ENCODE measurements at places on chromosomes 13 and 19.

- DNase-seq = no peak
Measured at GRCh38 chr13:73943137-73943964, 190.9 kb downstream of the KLF12 start.

DNA sequence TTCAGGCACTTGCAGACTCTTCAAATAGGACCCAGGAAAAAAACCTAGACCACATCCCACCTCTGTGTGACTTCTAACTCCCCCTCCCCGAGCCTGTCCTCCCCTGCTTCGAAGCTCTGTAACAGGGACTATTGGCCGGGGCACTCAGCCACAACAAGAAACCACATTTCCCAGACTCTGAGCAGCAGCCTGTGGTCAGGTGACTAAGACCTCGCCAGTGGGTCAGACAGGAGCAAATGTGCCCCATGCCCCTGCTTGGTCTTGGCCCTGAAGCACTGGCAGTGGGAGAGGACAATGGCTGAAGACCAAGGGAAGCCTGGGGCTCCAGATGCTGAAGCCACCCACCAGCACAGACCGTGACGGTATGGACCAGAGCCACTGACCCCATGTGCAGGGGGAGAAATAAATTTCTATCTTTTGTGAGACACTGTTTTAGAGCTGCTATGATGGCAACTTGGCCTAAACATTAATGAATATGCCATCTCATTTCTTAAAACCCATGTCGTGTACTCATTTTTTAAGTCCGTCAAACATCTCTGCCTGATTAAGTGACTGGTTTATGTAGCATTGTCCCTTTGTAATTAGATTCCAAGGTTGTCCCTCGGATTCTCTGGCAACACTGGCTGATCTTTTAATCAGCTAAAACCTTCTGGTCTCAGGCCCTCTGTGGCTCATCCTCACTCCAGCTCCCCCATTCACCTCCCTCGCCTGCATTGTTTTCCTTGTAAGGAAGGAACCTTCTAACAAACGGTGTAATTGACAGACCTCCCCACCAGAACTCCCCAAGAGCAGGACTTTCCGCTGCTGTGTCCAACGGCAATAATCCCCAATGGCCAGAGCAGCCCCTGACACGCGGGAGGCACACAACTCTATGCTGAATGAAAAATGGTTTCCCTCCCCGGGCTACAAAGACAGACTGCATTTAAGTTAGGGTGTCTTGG is 98.4 kb downstream of the STK24 start:
- DNase-seq = no peak

GRCh38 chr13:30274083-30274482 is 33.3 kb downstream of the KATNAL1 start:
- no peak for DNase-seq

DNA sequence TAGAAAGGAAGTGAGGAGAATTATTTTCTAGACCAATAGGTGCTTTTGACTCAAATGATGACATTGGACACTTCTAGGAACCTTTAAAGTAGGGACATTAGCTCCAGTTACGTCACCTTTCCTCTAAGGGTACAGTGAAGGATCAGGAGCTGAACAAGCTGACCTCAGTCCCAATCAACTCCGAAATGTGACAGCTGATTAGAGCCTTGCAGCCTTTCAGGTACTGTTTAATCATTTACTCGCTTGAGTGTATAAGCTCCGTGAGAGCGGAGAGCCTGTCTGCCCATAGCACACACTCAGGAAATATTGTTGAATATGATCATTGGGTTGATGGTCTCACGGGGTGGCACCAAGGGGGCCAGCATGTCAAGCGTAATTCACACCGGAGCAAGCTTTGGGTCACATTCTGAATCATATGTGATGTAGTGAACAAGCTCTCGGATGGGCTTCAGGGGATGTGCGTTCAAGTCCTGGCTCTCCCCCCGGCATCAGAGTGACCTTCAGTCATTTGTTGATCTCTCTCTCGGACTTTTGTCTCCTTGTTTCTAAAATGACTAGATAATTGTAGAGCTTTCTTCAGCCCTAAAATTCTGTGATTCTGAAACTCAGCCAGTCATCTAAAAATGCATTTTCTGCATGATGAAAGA is 141.9 kb downstream of the ZIC5 start:
- no peak for DNase-seq

GRCh38 chr13:108281901-108282300 is 12.4 kb downstream of the TNFSF13B start:
- no peak for DNase-seq

DNA sequence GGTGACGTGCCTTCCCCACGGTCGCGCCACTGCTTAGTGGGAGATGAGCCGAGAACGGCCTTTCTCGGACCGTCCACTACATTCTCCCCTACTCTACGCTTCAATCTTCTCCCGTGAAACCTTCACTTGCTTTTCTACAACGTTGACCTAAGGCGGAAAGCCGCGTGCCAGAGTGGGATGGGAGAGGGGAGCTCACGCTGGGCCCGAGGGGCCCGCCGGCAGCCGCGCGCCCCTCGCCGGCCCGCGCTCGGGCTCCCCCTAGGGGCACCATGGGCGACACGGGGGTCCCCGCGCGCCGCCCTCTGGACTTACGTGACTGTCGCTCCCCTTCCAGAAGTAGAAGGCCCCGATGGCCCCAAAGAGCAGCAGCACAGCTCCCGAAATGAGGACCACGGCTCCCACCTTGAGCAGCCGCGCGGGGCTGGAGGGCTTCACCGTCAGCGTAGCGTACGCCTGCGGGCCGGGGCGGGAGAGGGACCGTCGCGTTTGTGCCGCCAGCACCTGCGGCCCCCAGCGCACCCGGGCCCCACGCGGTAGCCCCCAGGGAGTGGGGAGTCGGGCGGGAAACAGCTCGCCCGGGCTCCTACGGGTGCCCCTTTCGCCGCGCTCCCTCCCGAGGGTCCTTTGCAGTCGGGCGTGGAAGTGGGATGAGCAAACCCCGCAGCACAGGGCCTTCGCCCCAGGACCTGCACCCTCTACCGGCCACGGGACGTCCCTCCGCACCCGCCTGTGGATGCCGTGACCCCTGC is 727 bp downstream of the CNMD start:
- DNase-seq = no peak
